ENCODE measurements at places on chromosomes 7 and 10. TPM values are rescaled to one million over a fixed set of nuclear protein-coding genes. Genes with fewer than 3 reads are reported as not detected.

DNA sequence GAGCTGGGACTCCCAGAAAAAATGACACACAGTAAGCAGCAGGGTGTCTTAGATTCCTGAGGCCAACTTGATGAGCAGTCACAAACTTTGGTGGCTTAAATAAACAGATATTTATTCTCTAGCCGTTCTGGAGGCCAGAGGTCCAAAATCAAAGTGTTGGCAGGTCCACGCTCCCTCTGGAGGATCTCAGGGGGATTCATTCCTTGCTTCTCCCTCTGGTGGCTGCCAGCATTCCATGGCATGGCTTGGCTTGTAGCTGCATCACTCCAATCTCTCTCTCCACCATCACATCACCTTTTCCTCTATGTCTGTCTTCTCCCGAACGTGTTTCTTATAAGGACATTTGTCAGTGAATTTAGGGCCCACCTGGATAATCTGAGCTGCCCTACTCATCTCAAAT, 98.4 kb downstream of the OSBPL3 start:
- peak; percentile 46 for DNase-seq

PLPP4 gene
- total RNA-seq = 0.46 TPM

PRSS1 gene
- not detected for total RNA-seq

GRCh38 chr7:78535655-78536054, 737.1 kb downstream of the PHTF2 start:
- DNase-seq = no peak

CFAP69 gene
- total RNA-seq = 1.6 TPM

AGAP5 gene
- 1.0 TPM for total RNA-seq

GRCh38 chr10:108582888-108583287, 1340.4 kb downstream of the XPNPEP1 start:
- DNase-seq = no peak

UCMA gene
- total RNA-seq = not detected

RBAK gene
- 9.1 TPM for total RNA-seq

OR6V1 gene
- total RNA-seq = not detected

C10orf67 gene
- 0.19 TPM for total RNA-seq

CTAGE8 gene
- total RNA-seq = 0.17 TPM

DNA sequence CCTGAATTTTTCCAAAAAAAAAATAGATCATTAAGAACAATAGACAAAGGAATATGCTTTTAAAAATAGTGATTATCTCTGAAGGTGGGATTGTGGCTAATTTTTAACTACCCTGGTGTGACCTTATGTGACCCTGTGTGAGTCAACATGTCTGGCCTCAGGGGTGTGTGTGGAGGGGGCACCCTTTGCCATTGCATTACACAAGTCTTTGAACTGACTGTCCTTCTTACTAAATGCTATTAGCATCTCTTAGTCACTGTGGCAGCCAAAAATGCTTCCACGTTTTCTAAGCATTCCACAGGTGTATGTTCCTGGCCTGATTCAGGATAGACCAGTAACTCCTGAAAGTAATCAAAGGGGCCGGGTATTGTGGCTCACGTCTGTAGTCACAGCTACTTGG, 175.4 kb downstream of the MGMT start:
- DNase-seq = peak; percentile 39

DNA sequence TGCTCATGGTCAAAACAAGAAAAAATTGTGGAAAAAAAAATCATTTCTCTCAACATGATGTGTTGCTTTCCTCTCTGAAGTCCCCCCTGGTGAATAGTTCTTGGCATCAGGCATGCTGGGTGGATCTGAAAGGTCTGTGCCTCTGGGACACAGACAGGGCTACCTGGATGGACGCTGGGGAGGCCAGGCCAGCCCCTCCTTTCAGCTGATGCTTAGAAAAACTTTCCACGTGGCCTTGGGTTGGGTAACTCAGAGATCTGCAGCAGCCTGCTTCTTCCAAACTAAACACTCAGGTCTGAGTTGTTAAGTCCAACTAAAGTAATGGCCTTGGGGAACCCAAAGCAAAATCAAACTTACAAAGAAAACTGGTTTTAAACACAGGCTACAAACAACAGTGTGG, 113.0 kb downstream of the CCDC3 start:
- no peak for DNase-seq

TDRD1 gene
- total RNA-seq = 0.06 TPM

GRCh38 chr7:271266-272107, 18.5 kb upstream of the FOXL3 start:
- no peak for DNase-seq

TAS2R4 gene
- 0.06 TPM for total RNA-seq

ICA1 gene
- total RNA-seq = 0.13 TPM

PHYHIPL gene
- total RNA-seq = 0.06 TPM

DNA sequence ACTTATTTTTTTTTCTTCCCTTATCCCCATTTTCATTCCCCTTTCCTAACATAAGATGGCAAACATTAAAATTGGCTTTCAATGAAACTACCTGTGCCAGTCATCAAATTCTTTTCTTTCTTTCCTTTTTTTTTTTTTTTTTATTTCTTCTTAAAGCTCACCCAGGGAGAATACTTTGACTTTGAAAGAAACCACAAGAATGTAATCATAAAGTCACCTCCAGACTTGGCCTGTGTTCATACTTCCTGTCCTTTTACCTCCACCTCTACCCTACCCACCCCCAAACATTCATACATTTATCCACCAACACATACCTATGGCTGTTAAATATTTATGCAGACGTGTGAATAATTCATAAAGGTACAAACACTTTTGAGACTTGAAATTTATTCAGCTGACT, 254.6 kb downstream of the SLC25A13 start:
- DNase-seq = no peak

- no peak for DNase-seq
Observed at GRCh38 chr7:91517201-91517785, 253.1 kb downstream of the FZD1 start.

DNA sequence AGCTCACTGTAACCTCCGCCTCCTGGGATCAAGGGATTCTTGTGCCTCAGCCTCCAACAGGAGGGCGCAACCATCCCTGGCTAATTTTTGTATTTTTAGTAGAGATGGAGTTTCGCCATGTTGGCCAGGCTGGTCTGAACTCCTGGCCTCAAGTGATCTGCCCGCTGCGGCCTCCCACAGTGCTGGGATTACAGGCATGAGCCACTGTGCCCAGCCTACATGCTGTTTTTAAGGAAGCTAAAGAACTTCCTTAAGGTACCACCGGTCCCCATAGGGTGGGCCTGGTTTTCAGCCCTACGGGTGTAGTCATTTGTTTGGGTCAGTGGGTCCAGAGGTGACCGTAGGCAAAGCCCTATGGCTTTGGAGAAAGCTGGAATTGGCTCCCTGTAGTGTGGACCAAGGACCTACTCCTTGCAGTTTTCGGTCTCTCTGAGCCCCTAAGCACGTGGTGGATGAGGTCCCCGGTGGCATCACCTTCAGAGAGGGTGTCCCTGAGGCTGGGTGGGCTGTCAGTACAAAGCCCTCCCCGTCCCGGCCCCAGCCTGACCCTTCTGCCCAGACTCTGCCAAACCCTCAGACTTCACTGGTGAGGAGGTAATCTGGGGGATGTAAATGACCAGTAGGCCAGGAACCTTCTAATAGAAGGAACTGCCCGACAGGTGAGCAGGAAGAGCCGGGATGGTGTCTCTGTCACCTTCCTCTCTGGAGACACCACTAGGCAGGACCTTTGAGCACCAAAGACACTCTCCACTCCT, 30.5 kb downstream of the ANXA11 start:
- no peak for DNase-seq

Data from LHCN-M2 (cell line).